ENCODE measurements at places on chromosomes 12 and 14. TPM values are rescaled to one million over a fixed set of nuclear protein-coding genes. Genes with fewer than 3 reads are reported as not detected.

Gene PUS1
- 79.3 TPM for total RNA-seq

DNA sequence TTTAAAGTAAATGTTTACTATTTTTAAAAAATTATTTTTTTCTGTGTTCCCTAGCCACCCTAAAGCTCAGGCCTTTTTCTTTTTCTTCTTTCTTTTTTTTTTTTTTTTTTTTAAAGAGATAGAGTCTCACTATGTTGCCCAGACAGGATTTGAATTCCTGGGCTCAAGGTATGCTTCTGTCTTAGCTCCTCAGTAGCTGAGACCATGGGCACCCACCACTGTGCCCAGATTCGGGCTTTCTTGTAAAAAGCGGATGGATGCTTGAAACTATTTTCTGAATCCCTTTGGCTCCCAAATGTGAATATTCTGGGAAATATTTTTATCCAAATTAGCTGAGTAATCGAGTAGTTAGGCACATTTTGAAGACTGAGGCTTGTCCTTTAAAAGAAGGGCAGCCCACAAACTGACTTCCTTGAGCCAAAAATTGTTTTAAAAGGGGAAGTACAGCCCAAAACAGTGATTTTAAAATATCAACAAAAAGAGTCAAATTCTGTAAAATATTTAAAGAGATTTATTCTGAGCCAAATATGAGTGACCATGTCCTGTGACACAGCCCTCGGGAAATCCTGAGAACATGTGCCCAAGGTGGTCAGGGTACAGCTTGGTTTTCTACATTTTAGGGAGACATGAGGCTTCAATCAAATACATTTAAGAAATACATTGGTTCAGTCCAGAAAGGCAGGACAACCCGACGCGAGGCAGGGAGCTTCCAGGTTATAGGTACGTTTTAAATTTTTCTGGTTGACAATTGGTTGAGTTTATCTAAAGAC lies 28.8 kb upstream of the HIGD1C start:
- no peaks in the 10 kb centered on the region for H3K27me3 ChIP-seq
- H3K4me3 ChIP-seq, result peak overlapping the region; percentile 61
- H3K4me1 ChIP-seq, result peaks cover 3% of the 10 kb centered on the region
- DNase-seq, result no peak

- no peak for DNase-seq
- H3K4me1 ChIP-seq, result no peaks in the 10 kb centered on the region
- peaks cover 9% of the 10 kb centered on the region for H3K27me3 ChIP-seq
- H3K27ac ChIP-seq, result no peak overlapping the region
- H3K36me3 ChIP-seq, result no peaks in the 10 kb centered on the region
Observed at GRCh38 chr12:63941879-63942278, 97.4 kb downstream of the SRGAP1 start.

DNA sequence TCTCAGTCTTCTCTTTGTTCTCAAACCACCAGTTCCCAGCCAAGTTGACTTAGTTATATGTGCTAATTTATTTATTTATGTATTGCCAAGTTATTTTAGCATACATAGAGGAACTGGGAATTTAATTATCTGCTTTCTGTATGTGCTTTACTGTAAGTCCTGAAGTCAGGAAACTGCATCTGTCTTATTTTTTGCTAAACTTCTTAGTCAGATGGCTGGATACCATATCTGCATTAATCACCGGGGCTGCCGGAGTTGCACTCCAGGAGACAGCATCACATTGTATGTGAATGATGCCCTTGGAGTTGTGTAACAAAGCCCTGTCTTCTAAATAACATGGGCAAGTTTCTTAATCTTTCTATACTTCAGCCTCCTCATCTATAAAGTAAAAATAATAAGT lies 96.2 kb downstream of the MON2 start:
- peaks cover 43% of the 10 kb centered on the region for H3K36me3 ChIP-seq
- no peaks in the 10 kb centered on the region for H3K4me1 ChIP-seq
- no peak overlapping the region for H3K4me3 ChIP-seq
- H3K27me3 ChIP-seq, result no peaks in the 10 kb centered on the region
- DNase-seq, result no peak
- no peak overlapping the region for H3K27ac ChIP-seq

Gene C1RL
- 9.1 TPM for total RNA-seq

DNA sequence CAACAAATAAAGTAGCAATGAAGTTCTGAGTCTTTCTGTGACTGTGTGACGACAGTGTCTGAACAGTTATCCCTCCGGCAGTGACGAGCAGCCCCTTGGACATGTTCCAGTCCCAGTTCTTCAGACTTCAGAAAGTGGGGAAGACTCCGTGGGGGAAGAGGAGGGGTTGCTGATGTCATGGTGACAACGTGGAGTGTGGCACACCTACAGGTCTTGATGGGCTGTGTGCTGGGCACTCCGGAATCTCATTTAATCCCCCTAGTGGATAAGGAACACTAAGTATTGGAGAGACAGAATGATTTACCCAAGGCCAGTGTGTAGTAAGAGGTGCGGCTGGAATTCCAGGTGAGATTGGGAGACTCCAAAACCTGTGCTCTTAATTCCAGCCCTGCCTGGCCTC lies 280.2 kb downstream of the CACNA1C start:
- H3K36me3 ChIP-seq, result no peaks in the 10 kb centered on the region
- no peak overlapping the region for H3K27ac ChIP-seq
- DNase-seq, result no peak
- H3K27me3 ChIP-seq, result peaks cover 4% of the 10 kb centered on the region
- H3K4me3 ChIP-seq, result no peak overlapping the region

Gene ADSS1
- 4.2 TPM for total RNA-seq

- peak; percentile 24 for DNase-seq
- peaks cover 10% of the 10 kb centered on the region for H3K4me1 ChIP-seq
- no peak overlapping the region for H3K27ac ChIP-seq
- peak overlapping the region; percentile 20 for H3K4me3 ChIP-seq
Observed at GRCh38 chr12:21941506-21942376, 515 bp upstream of the ABCC9 start.

Gene LRIG3
- total RNA-seq, result 0.13 TPM

Gene TTC6
- not detected for total RNA-seq

Gene TMEM233
- not detected for total RNA-seq

DNA sequence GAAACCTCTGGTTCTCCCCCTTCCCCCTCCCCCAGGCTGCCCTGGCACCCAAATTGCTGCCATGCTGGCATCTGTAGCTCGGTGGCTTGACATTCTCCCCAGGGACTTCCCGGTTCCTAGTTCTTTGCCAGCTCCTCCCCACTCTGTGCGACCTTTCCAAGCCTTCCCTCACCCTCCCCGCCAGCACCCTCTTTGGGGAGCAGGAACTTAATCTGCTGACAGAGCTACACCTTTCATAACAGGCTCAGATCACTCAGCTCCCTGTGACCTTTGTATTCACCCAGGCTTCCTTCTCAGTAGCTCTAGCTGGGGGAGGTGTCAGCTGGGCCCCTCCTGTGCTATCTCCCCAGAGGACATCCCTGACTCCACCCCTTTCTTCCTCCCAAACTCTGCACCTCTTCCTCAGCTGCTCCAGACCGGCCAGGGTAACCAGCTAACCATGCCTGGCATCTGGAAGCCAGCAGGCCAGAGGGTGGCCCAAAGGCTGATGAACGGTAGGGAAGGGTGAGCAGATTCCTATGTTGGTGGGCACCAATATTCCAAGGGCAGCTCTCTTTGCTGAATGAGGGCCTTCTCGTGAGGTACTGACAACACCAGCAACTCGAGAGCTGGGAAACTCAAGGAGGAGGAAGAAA lies 1.8 kb upstream of the COX14 start:
- 0 out of 2 replicates have a peak overlapping the region, but pooled peaks have one; percentile 3 for H3K4me3 ChIP-seq
- H3K27ac ChIP-seq, result peak overlapping the region; percentile 65
- H3K27me3 ChIP-seq, result no peaks in the 10 kb centered on the region
- DNase-seq, result peak; percentile 88
- peaks cover 29% of the 10 kb centered on the region for H3K4me1 ChIP-seq

Gene KRT74
- total RNA-seq, result not detected

DNA sequence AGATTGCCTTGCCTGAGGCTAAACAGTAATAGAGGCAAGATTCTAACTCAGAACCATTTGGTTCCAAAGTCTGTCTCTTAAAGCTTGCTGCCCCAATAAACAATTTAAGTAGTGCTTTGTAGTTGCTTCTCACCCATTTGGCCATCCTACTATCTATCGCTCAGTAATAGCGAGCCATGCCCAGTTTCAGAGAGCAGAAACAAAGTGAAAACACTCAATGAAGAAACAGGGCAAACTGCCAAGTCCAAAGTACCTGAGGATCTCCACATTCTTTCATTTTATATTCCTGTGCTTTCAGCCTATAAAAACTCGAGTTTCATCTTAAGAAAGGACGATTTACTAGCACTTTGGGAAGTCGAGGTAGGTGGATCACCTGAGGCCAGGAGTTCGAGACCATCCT lies 103.3 kb upstream of the BBS10 start:
- no peaks in the 10 kb centered on the region for H3K27me3 ChIP-seq
- H3K36me3 ChIP-seq, result peaks cover 11% of the 10 kb centered on the region
- H3K27ac ChIP-seq, result no peak overlapping the region
- H3K4me3 ChIP-seq, result no peak overlapping the region
- H3K4me1 ChIP-seq, result no peaks in the 10 kb centered on the region

DNA sequence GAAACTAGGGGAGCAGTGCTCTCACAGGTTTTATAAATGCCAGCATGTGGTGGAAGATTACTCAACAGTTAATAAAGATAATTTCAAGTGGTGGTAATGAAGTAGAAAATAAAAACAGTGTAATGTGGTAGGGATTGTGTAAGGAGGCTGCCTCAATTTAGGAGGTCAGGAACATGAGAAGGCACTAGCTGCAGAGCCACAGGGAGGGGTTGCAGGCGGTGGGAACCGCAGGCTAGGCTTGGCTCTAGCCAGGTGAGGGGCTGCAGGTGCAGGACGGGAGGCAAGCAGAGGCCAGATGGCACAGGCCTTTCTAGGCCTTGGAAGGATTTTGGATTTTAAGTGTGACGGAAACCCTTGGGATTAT lies 768 bp downstream of the METTL25 start:
- H3K27ac ChIP-seq, result peak overlapping the region; percentile 55
- H3K27me3 ChIP-seq, result no peaks in the 10 kb centered on the region
- H3K36me3 ChIP-seq, result peaks cover 29% of the 10 kb centered on the region

DNA sequence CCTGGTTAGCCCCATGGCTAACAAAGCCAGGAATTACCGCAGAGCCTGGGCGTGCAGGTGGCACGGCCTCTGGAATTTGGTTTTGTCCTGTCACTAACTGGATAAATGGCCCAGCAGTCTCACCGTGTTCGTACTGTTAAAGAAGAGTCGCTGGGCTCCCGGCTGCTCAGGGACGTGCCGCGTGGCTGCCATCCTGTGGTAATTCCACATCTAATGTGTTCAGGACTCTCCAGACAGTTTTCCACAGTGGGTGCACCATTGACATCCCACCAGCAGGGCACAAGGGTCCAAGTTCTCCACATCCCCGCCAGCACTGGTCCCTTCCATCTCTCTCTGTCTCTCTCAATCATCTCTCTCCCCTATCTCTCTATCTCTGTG lies 19.6 kb downstream of the NOC4L start:
- peaks cover 47% of the 10 kb centered on the region for H3K4me1 ChIP-seq
- no peak overlapping the region for H3K4me3 ChIP-seq
- H3K27ac ChIP-seq, result no peak overlapping the region
- H3K36me3 ChIP-seq, result no peaks in the 10 kb centered on the region
- no peak for DNase-seq

- H3K36me3 ChIP-seq, result no peaks in the 10 kb centered on the region
- H3K4me1 ChIP-seq, result no peaks in the 10 kb centered on the region
- H3K4me3 ChIP-seq, result no peak overlapping the region
- no peak overlapping the region for H3K27ac ChIP-seq
- no peak for DNase-seq
- peaks cover 32% of the 10 kb centered on the region for H3K27me3 ChIP-seq
Observed at GRCh38 chr12:31346267-31346666, 20.3 kb upstream of the SINHCAF start.

DNA sequence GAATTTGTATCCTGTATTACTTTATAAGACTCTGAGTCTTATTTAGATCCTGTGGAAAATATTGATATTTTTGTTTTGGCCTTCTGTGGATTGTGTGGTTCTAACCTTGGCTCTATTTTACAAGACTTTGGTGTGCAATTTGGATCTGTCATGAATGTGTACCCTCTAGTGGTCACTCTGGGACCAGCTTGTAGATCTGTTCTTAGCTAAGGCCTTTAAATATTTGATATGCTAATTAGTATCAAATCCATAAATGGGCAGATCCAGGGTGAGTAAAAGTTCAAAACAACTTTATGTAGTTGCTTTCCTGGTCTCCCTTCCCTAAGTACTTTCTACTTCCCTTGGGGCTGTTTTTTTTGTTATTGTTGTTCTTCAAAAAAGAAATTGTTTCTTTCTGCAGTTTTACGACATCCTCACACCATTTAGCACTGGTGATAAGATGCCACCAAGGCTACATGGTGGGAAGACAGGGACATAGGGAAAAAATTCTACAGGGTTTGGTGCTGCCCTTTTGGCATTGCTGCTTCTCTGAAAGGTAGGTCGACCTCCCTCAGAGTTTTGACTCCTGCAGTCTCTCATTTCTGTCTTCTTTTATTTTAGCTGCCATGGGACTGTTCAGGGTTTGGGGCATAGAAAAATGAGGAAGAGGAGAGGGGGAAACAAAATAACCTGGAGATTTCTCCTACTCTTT lies 238.5 kb downstream of the GPHN start:
- no peak overlapping the region for H3K4me3 ChIP-seq
- H3K36me3 ChIP-seq, result no peaks in the 10 kb centered on the region
- DNase-seq, result peak; percentile 9
- no peaks in the 10 kb centered on the region for H3K27me3 ChIP-seq
- H3K4me1 ChIP-seq, result no peaks in the 10 kb centered on the region

DNA sequence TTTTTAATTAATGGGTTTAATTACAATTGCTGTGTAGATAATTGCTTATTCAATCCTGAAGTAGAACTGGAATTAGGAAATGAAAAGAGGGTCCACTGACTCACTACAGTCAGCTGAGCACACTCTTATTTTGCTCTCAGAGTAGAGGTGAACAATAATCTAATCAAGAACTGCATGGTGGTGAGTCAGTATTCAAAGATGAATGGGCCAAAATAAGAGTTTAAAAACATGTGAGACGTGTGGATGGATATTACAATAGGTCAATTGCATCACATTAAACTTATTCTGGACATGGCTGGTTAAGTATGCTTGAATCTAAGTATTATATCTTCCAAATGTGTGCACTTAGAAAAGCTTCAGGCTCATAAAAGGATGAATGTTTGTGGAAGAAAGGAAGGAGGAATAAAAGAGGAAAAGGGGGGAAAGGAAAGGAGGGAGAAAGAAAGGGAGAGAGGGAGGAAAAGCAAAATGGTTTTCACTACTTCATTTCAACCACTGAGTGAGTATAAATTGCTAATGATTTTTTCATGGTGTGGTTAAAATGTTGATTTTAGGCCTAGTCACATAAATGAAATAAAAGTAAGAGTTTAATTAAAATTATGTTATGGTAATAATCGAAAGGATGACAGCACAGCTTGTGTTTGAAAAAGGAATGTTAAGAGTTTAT lies 27.0 kb upstream of the EEA1 start:
- no peak overlapping the region for H3K4me3 ChIP-seq
- no peak for DNase-seq
- H3K27me3 ChIP-seq, result no peaks in the 10 kb centered on the region
- H3K27ac ChIP-seq, result no peak overlapping the region

GRCh38 chr14:52327374-52328226 lies 13.5 kb downstream of the PTGER2 start:
- H3K27ac ChIP-seq, result no peak overlapping the region
- no peaks in the 10 kb centered on the region for H3K27me3 ChIP-seq
- no peaks in the 10 kb centered on the region for H3K4me1 ChIP-seq
- no peak overlapping the region for H3K4me3 ChIP-seq
- H3K36me3 ChIP-seq, result no peaks in the 10 kb centered on the region

Gene TTC7B
- 77.2 TPM for total RNA-seq

Gene CFAP54
- 0.09 TPM for total RNA-seq

Gene ULK1
- 17.3 TPM for total RNA-seq

- DNase-seq, result no peak
- H3K36me3 ChIP-seq, result no peaks in the 10 kb centered on the region
- no peak overlapping the region for H3K4me3 ChIP-seq
- no peaks in the 10 kb centered on the region for H3K4me1 ChIP-seq
- no peaks in the 10 kb centered on the region for H3K27me3 ChIP-seq
Observed at GRCh38 chr12:78898416-78898815, 33.8 kb downstream of the SYT1 start.

All from K562 (cell line).